ENCODE measurements at places on chromosomes 1 and 21.

GRCh38 chr1:4317207-4317606, 337.2 kb upstream of the AJAP1 start:
- DNase-seq = no peak

DNA sequence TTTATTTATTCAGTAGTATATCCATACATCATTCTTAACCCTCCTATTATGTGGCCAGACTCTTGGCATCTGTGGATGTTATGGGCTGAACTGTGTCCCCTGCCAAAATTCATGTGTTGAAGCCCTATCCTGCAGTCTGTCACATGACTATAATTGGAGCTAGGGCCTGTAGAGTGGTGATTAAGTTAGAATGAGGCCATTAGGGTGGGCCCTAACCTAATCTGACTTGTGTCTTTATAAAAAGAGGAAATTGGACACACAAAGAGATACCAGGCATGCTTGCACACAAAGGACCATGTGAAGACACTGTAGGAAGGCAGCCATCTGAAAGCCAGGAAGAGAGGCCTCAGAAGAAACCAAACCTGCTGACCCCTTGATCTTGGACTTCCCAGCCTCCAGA, 6.6 kb downstream of the ZMYND12 start:
- no peak for DNase-seq

- DNase-seq = no peak
Measured at GRCh38 chr1:67956116-67956515, 94.3 kb downstream of the DIRAS3 start.

- DNase-seq = no peak
Measured at GRCh38 chr1:92754000-92754718, 30.7 kb downstream of the EVI5 start.

DNA sequence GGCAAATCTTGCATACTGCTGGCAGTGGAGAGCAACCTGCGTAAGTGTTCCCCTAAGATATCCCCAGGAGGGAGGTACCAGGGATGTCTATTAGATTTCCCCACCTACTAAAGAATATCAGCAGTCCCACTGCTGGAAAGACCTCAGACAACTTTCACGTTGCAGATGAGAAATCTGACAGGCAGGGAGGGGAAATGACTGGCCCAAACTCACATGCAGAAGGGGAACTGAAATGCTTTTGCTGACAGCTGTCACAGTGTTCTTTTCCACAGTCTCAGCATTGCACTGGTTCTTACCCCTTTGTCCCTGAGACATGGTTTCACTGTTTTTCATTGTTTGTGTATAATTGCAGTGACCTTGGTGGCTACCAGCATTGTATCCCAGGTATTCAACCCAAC, 84.8 kb upstream of the ATP1A1 start:
- DNase-seq = peak; percentile 53

GRCh38 chr1:230285351-230285750, 140.8 kb downstream of the PGBD5 start:
- DNase-seq = no peak

DNA sequence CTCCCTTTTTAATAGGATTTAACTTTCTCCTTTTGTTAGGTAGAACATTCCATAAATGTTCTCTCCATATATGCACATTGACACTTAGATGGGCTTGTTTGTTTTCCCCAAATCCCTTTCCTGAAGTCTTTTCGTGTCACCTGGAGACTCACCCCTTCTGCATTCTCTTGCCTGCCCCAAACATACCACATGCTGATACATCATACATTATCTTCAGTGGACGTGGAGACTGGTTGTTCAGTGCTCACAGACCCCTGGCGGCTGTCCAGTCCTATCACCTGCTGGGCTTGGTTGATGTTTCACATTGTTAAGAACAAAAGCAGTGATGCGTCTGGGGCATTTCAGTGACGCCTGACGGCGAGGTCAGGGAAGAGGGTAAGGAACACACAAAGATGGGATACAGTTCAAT, 22.2 kb downstream of the FMOD start:
- DNase-seq = no peak

DNA sequence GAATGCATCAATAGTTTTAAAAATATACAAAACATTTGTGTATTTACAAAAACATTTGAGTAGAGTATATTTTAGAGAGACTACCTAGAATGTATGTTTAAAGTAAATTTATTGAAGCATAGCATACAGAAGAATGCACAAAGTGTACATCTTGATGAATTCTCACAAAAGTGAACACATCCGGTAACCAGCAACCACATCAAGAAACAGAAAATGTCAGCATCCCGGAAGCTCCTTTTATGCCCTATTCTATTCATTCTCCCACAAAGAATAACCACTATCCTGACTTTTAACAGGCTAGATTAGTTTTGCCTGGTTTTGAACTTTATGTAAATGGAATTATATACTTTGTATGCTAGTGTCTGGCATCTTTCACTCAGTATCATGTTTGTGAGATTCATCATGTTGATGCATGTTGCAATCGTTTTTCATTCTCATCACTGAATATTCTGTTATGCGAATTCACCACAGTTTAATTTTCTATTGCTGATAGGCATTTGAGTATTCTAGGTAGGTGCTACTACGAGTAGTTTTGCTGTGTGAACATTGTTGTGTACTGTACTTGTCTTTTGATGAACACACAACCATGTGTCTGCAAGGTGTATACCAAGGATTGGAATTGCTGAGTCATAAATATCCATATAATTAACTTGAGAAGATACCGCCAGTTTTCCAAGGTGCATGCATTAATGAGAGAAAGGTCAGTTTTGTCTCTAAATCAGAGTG, 75.4 kb downstream of the CACHD1 start:
- no peak for DNase-seq

DNA sequence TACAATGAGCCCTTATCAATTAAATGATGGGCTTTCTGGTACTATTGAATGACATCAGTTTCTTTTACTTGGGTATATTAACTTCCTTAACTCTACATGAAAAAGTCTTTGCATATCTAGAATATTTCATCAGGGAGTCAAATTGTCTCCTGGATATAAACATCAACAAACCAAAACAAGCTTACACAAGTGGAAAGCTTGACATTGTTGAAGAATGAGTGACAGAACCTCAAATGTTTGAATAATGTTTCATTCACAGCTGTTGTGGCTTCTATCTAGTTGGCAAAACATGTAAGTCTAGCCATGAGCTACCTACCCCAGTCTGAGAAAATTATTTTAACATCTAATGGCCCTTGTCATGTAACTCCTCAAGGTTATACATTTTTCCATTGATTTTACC, 604.8 kb upstream of the ADAMTS5 start:
- DNase-seq = no peak

DNA sequence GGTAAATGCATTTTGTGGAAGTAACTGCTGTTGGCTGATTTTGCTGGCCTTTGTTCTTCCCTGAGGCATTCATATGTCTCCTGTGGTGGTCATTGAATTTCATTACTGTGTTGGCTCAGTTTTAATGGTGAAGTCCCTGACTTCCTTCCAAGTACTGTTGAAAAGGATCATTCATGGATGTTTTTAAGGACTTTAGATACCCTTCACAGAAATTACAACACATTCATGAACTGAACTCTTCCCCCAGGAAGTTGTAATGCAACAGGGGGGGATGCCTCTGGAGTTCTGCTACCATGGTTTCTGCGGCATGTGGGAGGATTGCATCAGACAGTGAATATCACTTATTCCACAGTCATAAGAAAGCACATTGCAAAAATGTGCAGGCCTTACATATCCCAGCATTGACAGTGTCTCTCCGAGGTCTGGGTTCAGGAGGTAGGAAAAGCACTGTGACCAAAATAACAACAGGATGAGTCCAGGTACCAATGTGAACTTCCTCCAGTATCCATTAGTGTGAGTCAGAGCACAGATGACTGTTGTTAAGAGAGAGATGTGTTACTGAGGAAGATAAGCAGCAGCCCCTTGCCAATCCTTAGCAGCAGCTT, 2.1 kb upstream of the RAB3GAP2 start:
- no peak for DNase-seq

GRCh38 chr1:177793900-177794299, 176.0 kb downstream of the SEC16B start:
- DNase-seq = no peak

- DNase-seq = no peak
Measured at GRCh38 chr1:21639594-21640041, 29.5 kb downstream of the RAP1GAP start.

DNA sequence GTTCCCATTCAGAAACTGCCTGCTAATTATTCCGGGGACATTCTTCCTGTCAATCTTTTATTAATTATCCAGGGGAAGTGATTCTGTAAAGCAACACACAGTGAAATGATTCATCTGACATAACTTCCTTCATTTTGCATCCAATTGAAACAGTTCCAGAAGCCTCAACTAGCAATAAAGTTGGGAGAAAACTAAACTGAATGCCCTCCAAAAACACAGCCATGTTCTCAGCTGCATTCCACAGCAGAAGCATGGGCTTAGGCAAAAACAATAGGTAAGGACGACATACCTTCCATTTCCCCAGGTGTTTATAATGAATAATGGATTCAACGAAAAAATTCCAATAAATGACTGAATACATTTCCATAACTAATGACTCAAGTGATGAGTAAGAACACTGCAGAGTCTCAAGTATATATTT, 36.9 kb upstream of the TARBP1 start:
- DNase-seq = no peak

DNA sequence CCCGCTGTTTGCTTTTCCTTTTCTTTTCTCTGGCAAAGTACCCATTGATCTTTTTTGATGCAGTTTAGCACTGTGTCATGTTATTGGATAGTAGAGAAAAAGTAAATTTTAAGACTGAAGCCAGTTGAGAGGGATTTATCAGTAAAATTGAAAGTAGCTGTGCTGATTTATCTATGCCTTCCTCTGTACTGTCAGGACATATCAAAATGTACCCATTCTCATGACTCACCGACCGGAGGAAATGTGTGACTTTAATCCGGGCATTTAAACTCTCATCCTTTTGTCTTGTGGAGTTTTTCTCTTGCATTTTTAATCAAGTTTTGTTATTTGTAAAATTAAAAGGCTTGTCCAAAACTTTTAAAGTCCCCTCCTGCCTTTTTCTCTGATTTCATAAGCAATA, 276.6 kb upstream of the FMN2 start:
- DNase-seq = no peak
